ENCODE measurements at places on chromosomes 5 and 9.

- no peak for DNase-seq
These were observed 70.8 kb upstream of the PRRC1 start for GRCh38 chr5:127446626-127447025.

- no peak for DNase-seq
These were observed 72.7 kb downstream of the ZFAND5 start for GRCh38 chr9:72292256-72292682.

DNA sequence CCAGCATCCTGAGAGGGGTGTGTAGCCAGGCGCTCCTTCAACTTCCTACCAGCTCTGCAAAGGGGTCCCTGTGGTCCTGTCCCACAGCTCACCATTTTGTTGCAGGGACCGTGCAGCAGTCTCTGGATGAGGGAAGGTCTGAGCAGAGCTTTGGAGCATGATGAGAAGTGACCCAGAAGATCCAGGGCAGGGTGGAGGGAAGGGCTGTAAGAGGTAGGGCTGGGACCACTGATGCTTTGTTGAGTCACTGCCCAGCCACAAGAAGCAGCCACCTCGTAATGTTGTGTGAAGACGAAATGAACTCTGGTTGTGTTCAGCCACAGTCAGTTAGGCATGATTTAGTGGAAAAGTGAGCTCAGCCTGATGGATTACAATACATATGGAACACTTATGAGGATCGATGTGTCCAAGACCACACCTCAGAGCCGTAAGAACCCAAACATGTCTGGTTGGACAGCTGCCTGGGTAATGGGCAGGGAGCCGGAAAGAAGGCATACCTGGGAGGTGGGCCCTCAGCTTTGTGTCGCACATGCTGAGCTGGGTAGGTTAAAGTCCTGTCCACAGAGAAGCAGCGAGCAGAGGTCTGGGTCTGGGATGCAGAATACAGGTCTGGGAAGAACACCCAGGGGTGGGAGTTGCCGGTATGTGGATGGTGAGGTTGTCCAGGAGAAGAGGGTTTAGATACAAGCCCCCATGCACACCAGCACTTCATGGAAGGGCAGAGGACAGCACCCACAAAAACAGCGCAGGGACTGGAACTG is 250.1 kb downstream of the GADD45G start:
- no peak for DNase-seq

DNA sequence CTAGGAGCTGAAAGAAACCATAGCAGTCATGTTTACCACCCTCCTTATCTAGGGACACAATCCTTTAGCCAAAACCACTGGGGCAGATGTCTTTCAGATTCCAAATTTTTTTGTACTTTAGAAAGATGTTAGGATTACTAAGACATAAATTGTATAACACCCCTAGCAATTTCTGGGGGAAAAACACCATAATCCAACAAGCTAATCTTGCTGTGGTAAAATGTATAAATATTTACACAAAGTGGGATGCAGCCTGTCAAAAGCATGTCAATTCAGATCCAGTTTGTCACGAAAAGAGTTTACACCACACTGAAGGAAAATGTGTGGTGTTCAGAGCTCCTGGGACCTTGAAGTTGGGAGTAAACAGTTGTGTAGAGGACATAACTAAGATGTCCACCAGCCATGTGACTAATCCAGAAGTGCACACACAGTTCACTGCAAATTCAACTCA is 274.3 kb downstream of the ADAMTSL1 start:
- no peak for DNase-seq

DNA sequence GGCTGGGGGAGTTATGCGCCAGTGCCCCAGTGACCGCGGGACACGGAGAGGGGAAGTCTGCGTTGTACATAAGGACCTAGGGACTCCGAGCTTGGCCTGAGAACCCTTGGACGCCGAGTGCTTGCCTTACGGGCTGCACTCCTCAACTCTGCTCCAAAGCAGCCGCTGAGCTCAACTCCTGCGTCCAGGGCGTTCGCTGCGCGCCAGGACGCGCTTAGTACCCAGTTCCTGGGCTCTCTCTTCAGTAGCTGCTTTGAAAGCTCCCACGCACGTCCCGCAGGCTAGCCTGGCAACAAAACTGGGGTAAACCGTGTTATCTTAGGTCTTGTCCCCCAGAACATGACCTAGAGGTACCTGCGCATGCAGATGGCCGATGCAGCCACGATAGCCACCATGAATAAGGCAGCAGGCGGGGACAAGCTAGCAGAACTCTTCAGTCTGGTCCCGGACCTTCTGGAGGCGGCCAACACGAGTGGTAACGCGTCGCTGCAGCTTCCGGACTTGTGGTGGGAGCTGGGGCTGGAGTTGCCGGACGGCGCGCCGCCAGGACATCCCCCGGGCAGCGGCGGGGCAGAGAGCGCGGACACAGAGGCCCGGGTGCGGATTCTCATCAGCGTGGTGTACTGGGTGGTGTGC is at the start of gene RXFP3:
TSS of gene RXFP3 (plus strand) at position 6 of the 636 bp plus-strand sequence. CDS start at position 361, 355 bp downstream.
- DNase-seq = no peak

DNA sequence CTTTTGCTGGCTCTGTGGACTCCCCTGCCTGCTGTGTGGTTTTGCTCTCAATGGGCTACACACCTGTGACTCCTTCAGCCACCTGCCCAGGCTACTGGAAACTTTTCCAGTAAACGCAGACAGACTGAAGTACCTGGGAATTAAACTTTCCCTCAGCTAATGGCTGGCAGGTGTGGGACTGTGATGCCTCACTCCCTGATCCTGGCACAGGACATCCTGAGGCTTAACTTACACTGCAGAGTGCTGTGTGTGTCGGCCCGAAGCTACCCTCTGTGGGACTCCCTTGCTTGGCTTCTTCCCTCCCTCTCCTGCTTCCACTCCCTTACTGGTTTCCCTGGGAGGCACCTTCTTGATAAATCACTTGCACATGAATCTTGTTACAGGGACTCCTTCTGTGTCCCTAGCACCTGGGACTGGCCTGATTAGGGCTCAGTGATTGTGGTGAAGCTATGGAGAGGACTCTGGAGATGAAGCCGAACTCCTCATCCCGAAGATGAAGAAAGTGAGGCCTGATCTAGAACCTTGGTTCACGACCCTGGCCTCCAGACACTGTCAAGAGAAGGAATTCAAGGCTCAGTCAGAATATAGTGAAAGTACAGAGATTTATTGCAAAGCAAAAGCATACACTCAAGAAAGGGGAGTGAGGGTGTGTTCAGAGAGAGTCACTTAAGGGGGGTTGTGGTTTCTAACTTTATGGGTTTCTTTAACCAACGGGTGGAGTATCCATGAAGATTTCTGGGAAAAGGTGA is 113.4 kb upstream of the ALDH1B1 start:
- no peak for DNase-seq

- DNase-seq = no peak
These were observed 27.4 kb downstream of the PCDH1 start for GRCh38 chr5:141850786-141851185.

- no peak for DNase-seq
These were observed 142.7 kb upstream of the IER5L start for GRCh38 chr9:129320575-129321285.

GRCh38 chr5:176588297-176588696 is 21.7 kb downstream of the GPRIN1 start:
- no peak for DNase-seq

DNA sequence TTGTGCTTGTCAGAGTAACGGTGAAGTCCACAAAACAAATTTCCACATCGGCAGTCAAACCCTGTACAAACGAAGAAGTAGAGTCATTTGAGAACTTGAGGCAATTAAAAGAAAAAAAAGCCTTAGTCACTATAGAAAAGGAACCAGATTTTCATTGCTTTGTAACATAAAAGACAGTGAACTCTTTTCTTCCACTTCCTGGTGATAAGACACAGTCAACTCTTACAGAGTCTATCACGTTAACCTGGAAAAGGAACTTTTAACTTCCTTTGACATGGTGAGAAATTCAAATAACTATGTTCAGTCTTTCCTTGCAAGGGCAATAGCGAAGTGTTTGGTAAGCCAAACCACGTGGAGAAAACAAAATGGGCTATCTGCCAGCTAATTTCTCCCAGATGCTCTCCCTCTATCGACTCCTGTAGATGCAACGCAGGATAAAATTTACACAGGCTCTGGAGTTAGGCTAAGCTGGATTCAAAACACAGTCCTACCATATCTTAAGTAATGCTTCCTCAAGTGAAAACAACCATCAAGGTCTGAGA is 8.9 kb downstream of the ZFAND5 start:
- no peak for DNase-seq

GRCh38 chr5:5613261-5613990 is 190.9 kb downstream of the ICE1 start:
- DNase-seq = no peak

- DNase-seq = no peak
These were observed 13.5 kb downstream of the ARL14EPL start for GRCh38 chr5:116045821-116046220.

- no peak for DNase-seq
These were observed 305.0 kb downstream of the MRPS30 start for GRCh38 chr5:45113726-45114125.

GRCh38 chr5:68504306-68504705 is 288.8 kb downstream of the PIK3R1 start:
- DNase-seq = no peak

- no peak for DNase-seq
These were observed 17.3 kb downstream of the TRUB2 start for GRCh38 chr9:128304971-128305288.

GRCh38 chr5:124634741-124635323 is 111.6 kb downstream of the ZNF608 start:
- no peak for DNase-seq

DNA sequence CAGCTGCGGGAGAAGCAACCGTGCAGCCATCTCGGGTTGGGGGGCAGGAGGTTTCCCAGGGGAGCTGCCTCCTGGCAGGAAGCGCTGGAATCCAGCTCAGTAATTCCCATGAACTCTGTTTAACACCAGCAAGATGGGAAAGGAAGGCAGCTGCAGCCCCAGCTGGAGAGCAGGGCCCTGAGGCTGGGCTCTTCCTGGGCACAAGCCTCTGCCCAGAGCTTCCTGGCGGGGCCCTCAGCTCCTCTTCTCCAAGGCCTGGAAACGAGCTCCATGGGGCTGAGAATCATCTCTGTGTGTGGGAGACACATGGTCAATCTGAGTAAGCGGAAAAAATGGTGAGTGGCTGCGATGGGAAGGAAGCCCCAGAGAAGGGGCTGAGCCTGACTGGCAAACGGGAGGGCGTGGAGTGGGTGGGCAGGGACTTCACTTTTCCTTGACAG is 6.3 kb downstream of the MRPL36 start:
- no peak for DNase-seq

- no peak for DNase-seq
These were observed 14.9 kb upstream of the ADAM19 start for GRCh38 chr5:157590478-157590877.

DNA sequence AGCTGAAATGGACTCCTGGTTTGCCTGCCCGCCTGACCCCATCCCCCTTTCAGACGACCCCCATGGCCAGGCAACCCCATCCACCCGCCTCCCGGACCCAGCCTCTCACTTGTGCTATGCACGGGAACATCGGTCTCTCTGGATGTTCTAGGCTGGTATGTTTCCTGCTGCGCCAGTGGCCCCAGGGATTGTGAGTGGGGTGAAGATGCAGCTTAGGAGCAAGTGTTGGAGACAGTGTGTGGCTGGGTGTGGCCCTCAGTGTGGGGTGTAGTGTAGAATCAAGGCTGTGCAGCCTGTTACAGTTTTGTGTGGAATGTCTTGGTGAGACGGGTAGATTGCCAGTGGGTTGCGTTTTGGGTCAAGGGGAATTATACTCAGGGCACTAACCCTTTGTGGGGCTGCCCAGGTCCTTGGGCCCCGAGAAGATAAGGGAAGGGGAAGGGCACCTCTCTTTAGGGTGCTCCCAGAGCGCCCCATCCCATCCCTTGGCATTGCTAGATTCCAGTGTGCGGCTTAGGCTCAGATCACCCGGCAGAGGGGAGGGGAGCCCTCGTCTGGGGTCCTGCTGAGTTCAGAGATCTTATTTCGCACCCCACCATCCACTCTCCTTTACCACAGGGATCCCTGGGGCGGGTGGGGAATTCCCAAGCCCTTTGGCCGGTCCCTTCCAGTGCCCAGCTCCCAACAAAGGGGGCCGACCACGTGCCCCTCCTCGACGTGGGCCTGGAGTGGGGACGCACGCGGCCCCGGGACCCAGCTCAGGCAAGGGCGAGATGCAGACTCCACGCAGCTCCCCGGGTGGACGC is 4.6 kb downstream of the IER5L start:
- DNase-seq = no peak

DNA sequence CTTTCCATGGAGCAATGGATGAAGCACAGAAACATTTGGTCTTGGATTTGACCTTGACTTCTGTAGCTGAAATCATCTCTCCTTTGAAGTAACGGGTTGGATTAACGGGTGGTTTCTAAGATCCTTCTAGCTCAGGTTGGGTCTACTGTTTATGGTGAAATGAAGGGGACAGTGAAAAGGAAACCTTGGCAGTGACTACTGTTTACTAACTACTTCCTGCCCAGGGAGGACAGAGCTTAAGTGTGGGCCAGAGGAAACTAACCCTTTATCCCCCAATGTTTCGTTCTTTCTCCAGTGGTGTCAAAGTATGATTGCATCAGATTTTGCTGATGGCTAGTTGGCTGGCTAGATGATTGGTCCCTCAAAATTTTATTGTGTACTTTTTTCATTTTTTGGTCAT is 22.2 kb downstream of the SKP2 start:
- DNase-seq = no peak

GRCh38 chr9:35114840-35115628 is 628 bp downstream of the ATOSB start:
- no peak for DNase-seq

DNA sequence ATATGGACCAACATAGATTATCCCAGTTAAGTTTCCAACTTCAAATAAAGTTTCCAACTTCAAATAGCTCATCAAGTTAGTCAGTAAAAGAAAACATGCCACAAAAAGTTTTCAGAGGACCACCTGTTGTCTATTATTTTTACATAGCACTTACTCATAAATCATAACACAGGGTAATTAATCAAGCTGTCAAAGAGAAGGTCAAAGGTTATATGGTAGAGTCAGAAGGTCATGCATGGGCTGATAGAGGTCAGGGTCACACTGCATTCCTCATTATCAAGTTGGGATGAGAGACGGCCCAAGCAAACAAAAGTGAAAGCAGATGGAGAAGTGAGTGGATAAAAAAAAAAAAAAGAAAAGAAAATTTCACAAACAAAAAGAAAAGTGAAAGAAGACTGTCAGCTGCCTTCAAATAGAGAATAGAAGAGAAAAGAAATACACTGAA is 145.5 kb upstream of the POU5F2 start:
- no peak for DNase-seq

- DNase-seq = no peak
These were observed 344.7 kb downstream of the TAF11L14 start for GRCh38 chr5:17978954-17979353.

GRCh38 chr5:101284736-101285375 is 381.8 kb upstream of the ST8SIA4 start:
- no peak for DNase-seq

GRCh38 chr5:157359356-157360055 is 93.6 kb downstream of the CYFIP2 start:
- DNase-seq = no peak
